ENCODE measurements at places on chromosomes 12 and 14.

GRCh38 chr12:41310367-41310766 is 122.2 kb downstream of the PDZRN4 start:
- DNase-seq, result no peak

DNA sequence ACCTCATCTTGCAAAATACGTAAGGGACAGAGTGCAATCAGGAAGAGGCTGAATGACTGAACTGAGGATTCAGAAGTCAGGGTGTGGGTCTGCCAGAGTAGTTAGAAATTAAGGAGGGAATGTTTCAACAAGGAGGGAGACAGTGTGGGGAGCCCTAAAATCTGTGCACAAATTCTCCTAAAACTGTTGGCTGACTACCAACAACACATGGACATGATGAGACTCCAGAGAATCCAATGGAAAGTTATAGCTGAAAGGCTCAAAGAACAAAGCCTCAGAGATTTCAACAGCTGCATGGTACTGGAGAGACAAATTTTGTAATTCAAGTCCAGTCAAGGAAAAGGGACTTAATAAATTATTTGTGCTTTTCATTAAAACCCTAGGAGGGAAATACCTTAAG is 36.1 kb upstream of the NEDD1 start:
- no peak for DNase-seq

- DNase-seq, result no peak
Measured at GRCh38 chr14:79091381-79091963, 921.3 kb downstream of the NRXN3 start.

- DNase-seq, result no peak
Measured at GRCh38 chr14:30227876-30228275, 300.2 kb upstream of the PRKD1 start.

DNA sequence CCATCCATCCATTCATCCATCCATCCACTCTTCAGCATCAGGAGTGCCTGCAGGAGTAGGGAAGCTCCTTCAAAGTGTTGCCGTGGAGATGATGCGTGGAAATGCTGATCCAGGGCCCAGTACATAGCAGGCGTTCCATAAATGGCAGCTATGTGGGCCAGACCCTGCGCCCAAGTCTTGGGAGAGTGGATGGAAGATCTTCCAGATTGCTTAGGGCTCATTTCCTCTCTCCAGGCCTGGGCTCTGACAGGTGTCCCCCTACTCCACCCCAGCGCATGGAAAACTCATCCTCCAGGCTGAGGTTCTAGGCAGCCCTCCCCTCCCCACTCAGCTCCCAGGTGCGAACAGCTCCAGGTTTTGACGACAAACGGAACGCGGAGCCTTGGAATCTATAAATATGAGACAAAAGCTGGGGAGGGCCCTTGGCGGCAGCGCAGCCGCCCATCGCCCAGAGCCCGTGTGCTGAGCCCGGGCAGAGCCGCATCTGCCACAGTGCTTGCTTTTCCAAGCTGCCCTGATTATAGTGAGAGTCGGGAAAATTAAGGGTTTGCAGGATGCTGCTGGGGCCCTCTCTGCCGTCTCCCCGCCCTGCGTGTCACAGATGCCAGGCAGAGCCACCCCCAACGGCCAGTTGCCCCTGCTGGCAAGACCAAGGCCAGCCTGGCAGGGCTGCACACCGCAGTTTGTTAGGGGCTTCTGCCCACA is 1.6 kb downstream of the BEGAIN start:
- no peak for DNase-seq

DNA sequence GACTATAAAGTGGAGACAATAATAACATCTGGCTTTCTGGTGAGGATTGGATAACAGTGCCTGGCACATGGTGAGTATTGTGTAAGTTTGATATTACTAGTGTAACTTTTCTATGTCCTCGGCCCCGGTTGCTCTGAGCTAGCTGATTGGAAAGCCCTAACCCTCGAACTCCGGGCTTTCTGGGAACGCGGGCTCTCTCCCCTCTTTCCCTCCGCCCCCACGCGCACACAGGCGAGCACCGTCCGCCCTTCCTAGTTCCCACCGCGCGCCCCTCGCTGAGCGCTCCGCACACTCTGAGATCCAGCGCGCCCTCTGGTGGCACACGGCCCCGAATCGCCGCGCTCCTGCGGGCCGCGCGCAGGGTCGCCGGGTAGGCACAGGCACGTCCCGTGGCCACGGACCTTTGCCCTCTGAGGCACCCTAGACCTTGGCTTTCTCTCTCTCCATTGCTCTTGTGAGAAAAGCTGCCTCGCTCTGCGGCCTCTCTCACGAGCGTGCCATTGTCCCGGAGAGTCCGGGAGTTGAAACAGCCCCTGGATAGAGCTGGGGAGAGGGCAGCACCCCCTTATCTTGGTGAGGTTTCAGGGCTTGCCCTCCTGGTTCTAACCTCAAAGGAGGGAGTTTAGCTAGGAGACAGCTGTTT is 23.2 kb upstream of the ESRRB start:
- DNase-seq, result no peak

Data from AG04449 (cell line).